ENCODE measurements at places on chromosomes 7 and 10.

- no peak for DNase-seq
Measured at GRCh38 chr10:83952314-83952713, 187.0 kb upstream of the GHITM start.

DNA sequence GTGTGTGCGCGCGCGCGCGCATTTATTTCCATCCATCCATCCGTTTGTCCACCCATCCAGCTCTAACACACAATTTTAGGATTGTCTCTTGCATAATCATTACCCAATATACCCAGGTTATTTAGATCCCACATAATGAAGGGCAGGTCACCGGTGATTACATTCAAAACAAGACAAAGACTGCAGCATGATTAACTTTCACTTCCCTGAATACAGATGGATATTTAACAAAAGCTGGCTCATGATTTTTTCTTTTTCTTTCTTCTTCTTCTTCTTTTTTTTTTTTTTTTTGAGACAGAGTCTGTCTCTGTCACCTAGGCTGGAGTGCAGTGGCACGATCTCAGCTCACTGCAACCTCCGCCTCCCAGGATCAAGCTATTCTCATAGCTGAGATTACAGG lies 86.2 kb downstream of the SH3PXD2A start:
- DNase-seq: no peak

GRCh38 chr10:115092555-115093285 lies 445 bp upstream of the ATRNL1 start:
- DNase-seq: peak; percentile 14

DNA sequence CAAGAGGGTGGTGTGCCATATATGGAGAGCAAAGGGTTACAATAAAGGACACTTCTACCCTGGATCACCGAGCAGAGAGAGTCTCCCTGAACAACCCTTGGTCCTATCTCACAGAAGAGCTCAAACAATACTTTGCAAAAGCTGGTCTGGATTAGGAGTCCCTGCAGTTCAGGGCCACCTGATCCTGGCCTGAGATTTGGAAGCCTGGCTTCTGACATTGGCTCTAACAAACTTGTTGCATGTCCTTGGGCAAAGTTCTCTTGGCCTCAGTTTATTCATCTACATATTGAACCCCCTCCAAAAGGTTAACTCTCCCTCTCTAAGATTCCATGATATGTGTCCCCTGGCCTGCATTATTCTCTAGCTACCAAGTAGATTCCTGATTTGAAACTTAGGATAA lies 1.7 kb downstream of the RBP4 start:
- DNase-seq: no peak

DNA sequence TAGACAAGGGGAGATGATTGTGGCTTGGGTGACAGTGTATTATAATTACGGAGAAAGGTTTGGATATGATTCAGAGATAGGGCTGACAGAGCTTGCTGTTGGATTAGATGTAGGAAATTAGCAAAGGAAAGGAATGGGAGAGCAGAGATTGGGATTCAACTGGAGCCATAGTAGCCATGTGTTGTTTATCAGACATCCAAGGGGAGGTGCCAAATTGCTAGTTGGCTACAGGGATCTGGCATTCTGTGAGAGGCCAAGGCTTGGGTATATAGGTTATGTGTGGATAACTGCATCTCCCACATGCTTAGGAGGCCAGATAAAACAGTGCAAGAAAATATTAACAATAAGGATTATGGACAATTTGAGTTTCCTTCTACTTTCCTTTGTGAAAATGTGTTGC lies 34.9 kb downstream of the CSGALNACT2 start:
- no peak for DNase-seq

- peak; percentile 65 for DNase-seq
Measured at GRCh38 chr7:100583132-100584053, 2.5 kb downstream of the LRCH4 start.

GRCh38 chr10:119268871-119269506 lies 61.6 kb downstream of the GRK5 start:
- peak; percentile 31 for DNase-seq
